Stimulated activated CD8-positive, alpha-beta memory T cell treated with anti-CD3 and anti-CD28 coated beads, Interleukin-4, amount 100 ng/mL, for 1 hour (primary cell): ENCODE measurements at places on chromosomes 5 and 9.

- DNase-seq, result no peak
Observed at GRCh38 chr9:83544002-83544698, 5.9 kb upstream of the FRMD3 start.

- DNase-seq, result no peak
Observed at GRCh38 chr9:69888856-69889585, 68.4 kb downstream of the CFAP95 start.

DNA sequence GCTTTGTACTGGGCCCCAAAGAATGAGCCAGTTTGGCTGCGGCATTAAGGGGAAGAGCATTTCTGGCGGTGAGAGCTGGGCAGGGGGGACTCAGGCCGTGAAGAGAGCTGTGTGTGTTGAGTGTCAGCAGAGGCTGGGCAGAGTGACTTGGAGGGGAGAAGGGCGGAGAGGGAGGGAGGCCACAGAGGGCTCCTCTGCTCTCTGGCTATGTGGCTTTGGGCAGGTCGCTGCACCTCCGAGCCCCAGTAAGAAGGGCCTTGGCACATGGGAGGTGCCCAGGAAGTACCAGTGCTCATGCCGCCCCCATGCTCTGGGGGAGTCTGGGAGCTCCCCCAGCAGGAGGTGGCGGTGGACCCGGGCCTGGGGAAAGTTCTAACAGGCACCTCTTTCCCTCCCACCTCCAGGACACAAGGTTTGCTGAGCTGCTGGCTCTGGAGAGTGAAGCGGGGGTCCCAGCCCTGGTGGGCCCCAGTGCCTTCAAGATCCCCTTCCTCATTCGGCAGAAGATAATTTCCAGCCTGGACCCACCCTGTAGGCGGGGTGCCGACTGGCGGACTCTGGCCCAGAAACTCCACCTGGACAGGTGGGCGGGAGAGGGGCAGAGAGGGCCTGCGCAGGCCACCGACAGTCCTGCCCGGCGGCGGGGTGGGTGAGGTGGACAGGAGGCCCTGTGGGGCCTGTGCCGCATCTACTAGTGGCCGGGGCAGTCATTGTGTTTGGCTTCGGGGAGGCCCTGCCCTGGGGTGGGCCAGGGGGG is 20.1 kb downstream of the HK3 start:
- DNase-seq, result no peak

- DNase-seq, result no peak
Observed at GRCh38 chr5:82642313-82642712, 364.2 kb upstream of the RPS23 start.

GRCh38 chr5:156314416-156314815 is 12.5 kb upstream of the SGCD start:
- no peak for DNase-seq

DNA sequence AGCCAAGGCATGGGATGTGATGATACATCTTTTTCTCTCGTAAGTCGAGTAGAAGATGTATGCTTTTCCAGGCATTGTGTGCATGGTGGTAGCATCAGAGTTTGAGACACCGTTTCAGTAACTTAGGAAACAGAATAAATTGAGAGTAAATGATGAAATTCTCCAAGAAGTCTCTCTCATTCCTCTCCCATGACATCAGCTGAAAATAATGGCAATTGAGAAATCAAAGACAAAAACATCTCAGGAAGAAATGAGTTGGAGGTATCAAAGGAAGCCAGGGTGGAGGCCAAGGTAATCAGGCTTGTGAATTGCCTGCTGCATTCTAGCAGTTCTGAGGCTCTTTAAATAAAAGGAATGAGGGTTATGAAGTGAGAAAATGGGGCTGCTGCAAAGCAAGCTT is 53.9 kb downstream of the SGCD start:
- no peak for DNase-seq

- no peak for DNase-seq
Observed at GRCh38 chr9:90165281-90165680, 477.3 kb downstream of the DIRAS2 start.

DNA sequence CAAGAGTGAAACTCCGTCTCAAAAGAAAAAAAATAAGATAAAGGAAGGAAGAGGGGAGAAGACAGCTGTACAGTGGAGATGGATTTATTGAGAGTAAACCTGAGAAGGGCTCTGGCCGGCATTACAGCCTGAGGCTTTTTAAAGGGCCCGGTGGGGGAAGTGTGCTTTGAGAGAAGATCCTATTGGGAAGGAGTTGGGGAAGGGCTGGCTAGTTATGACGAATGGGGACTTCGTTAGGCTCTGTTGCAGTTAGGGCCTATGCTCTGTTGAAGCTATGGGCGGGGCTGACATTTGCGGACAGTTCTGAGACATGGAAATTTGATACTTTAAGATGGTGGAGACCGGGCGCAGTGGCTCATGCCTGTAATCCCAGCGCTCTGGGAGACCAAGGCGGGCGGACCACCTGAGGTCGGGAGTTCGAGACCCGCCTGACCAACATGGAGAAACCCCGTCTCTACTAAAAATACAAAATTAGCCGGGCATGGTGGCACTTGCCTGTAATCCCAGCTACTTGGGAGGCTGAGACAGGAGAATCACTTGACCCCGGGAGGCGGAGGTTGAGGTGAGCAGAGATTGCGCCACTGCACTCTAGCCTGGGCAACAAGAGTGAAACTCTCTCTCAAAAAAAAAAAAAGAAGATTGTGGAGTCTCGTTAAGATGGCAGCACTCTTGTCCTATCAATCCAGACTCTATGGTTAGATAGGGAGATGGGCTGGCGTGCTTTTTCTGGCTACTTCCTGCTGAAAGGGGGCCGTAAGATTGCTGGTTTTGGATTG is 33.2 kb downstream of the C9orf50 start:
- no peak for DNase-seq

DNA sequence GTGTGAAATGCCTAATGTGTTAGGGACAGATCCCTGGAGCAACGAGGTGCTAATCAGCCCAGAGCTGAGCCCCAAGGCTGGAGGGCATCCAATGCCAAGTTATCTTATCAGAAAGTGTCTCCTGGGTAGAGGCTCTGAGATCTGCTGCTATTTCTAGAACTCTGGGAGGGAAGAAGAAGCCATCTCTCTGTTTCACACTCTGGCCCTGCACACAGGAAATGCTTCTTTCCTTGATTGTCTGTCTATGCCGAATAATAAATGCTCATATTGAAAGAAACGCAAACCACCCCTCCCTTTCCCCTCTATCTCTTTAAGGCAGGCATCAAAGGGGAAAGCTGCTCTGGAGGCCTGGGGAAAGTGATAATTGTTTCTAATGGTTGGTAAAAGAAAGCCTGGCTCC is 166.7 kb downstream of the PAPPA start:
- DNase-seq, result no peak

- no peak for DNase-seq
Observed at GRCh38 chr5:90386099-90386710, 23.4 kb downstream of the CETN3 start.

DNA sequence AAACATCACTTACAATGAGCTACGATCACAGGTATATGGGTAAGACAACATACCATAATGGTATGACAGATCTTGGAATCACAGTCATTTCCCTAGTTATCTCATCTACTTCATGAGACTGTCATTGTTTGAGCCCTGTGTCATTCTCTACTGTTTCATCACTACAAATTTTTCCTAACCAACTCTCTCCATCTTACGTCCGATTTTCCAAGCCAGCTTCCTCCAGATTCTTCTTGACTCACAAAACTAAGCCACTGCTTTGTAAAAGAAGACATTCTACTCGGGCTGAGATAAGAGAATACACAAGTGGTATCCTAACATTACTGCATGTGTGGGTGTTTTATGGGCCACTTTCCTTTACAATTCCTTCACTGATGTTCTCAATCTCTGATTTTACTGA is 49.6 kb downstream of the SERINC5 start:
- no peak for DNase-seq
